ENCODE measurements at places on chromosomes 1 and 21.

GRCh38 chr21:40118527-40118926 lies 251.3 kb downstream of the PCP4 start:
- no peak for DNase-seq

GRCh38 chr1:9265037-9265436 lies 27.7 kb upstream of the SPSB1 start:
- DNase-seq, result no peak

GRCh38 chr1:107277022-107277421 lies 136.2 kb downstream of the NTNG1 start:
- no peak for DNase-seq

DNA sequence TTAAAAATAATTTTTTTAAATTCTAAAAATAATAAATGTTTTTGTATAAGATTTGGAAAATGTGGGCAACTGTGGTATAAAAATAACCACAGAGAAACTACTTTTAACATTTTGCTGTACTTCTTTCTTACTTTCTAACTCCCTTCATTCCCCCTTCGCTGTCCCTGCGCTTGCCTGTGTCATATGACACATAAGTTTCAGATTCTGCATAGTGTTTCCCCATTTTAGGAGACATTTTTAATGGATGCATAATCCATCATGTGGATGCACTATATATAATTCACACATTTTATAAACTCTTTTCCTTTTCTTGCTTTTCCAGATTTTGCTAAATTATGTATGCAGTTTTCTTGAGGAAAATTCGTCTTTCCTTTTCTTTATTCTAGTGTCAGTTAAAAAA lies 16.3 kb downstream of the ATG4C start:
- no peak for DNase-seq

- no peak for DNase-seq
Observed at GRCh38 chr1:8571200-8571984, 246.0 kb downstream of the RERE start.

DNA sequence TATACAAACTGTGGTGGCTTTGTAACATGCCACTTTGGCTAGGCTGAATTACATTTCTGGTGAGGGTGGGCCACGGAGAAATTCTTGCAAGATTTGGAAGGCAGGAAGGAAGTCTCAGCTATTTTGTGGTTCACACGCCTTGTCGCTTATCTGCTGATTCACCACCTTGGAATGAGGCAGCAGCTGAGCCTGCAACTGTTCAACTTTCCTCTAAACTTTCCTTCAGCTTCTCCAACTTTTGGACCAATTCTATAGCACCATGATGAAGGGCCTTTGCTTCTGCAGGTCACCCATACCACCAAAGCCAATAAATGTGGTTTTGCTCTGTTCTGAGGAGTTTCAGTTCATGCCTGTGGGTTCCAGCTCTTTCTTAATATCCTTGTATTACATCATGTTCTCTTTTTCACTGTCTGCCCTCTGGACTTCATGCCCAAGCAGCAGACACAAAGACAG lies 337.6 kb upstream of the SNX7 start:
- no peak for DNase-seq

DNA sequence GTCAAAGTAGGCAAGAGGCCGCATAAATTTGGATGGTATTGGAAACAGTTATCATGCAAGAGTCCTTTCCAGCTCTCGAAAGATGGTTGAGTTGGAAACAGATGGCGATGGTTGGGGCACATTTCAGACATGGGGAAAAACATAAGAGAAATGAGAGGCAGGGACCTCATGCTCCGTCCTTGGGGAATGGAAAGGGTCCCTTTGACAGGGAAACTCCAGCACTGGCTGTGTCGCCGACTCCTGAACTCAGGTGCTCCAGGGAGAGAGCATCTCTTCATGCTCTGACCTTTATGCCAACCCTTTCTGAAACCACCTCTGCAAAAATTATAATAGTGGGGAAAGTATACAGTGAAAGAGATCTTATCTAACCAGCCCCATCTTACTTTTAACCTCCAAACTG lies 36.8 kb upstream of the COL6A2 start:
- no peak for DNase-seq

- DNase-seq, result no peak
Observed at GRCh38 chr1:68723791-68724190, 226.9 kb upstream of the DEPDC1 start.

- no peak for DNase-seq
Observed at GRCh38 chr1:23964790-23965740, 5.4 kb downstream of the PNRC2 start.

- no peak for DNase-seq
Observed at GRCh38 chr1:180198611-180199010, 31.5 kb upstream of the LHX4 start.

- DNase-seq, result no peak
Observed at GRCh38 chr1:243520831-243521230, 265.0 kb downstream of the SDCCAG8 start.

- no peak for DNase-seq
Observed at GRCh38 chr1:89913353-89914095, 81.4 kb upstream of the ZNF326 start.

GRCh38 chr1:162561616-162562469 lies at the start of gene UAP1:
UAP1 (plus strand) TSS chr1:162561722; CDS start chr1:162566069, 4,347 bp downstream.
- DNase-seq, result no peak

DNA sequence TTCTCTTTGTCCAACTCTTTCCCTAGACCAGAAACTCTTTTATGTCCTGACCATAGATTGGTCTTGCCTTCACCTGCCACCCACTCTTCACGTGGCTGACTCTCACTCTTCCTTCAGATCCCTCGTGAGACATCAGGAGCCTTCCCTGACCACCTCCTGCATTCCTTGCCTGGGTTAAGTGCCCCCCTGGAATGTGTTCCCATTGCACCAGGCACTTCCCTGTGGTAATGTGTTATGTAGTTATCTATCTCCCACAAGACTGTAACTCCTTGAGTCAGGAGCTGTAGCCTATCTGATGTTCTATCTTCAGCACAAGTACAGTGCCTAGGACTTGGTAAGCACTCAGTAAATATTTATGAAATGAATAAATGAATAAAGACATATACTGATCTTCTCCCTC lies 111.2 kb upstream of the CTTNBP2NL start:
- no peak for DNase-seq

DNA sequence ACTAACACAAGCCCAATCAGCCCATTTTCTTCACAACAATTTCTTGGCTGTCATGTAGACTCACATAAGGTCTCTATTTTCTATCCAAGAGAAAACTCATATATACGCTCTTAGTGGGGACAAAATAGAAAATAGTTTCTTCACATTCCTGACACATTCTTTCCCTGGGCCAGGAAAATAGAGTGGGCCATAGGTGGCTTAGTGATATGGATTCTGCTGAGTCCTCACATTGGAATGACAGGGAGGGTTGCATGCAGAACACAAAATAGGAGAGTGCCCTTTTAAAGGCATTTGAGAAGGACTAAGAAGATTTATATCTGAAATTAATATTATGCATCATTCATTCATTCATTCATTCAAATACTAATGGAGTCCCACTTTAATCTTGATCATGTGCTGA lies 207.7 kb downstream of the LYPLAL1 start:
- no peak for DNase-seq

- no peak for DNase-seq
Observed at GRCh38 chr1:171179318-171180227, 5.5 kb upstream of the FMO2 start.

DNA sequence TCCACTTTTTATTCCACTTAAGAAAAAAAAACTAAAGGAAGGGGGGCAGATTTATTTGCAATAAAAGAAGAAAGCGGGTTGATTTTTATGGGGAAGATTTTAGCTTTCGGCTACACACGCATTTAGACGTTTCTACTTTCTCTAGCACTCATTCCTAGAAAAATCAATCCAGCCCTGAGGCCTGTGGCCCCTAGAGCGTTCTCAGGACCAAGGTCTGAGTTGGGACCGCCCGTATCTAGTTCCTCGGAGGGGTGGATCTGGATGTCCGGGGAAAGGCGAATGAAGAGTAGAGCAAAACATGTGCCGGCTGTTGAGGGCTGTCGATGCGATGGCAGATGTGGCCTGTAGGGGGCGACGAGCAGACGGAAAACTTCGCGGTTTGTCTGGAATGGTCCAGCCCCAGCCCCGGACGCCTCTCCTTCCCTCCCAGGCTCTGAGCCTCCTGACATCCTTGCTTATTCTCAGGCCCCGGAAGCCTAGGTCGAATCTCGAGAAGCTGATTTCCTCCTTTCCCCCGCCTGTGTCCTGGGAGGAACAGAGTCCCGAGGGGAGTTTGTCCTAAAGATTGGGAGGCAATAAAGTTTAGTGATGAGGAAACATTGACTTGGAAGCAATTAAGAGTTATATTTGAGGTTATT lies 5.2 kb downstream of the FOXD3 start:
- no peak for DNase-seq

DNA sequence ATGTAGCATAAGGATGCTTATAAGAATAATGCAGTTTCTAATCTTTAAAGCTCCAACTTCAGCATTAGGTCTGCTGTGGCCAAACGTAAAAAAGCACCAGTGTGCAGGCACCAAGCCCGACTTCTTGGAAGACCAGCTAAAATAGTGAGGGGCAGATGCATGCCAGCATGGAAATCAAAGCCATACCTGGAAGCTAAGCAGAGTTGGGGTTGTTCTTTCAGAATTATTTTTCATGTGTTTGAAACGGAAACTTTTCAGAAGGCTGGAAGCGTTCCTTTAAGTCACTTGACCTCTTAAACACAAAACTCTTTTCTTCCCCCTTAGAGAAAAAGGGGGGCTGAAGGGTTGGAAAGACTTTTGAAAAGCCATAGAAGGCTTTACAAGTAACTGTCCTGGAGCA lies 329.2 kb upstream of the C1orf87 start:
- DNase-seq, result no peak

DNA sequence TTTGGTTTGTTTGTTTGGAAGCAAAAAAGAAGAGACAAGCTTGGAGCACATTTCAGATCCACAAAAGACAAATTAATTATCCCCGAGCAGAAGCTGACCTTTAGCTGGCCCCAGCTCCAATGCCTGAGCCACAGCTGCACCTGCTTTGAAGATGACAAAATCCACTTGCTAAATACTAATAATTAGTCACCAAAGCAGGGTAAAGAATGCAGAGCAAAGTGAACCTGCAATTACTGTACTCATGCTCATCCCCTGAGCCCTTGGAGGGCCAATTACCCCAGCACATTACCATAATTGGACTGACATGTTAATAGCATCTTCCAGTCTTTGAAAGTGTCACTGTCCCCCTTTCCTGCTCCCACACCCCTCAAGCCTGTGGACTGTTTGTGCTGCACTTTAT lies 38.2 kb upstream of the KCND3 start:
- no peak for DNase-seq

DNA sequence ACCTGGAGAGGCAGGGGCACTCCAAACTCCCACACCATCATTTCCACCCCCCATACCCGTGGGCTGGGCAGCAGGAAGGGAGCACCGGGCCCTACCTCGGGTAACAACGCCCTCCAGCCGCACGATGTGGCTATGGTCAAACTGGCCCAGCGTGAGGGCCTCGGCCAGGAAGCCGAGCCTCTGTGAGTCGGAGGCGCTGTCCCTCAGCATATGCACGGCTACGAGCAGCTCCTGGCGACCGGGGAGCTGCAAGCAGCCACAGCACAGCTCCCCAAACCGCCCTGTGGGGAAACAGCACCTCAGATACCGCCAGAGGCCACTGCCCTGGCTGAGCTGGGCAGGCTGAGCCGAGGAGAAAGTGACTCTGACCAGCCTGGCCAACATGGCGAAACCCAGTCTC lies 29.2 kb downstream of the CDCA8 start:
- DNase-seq, result no peak

DNA sequence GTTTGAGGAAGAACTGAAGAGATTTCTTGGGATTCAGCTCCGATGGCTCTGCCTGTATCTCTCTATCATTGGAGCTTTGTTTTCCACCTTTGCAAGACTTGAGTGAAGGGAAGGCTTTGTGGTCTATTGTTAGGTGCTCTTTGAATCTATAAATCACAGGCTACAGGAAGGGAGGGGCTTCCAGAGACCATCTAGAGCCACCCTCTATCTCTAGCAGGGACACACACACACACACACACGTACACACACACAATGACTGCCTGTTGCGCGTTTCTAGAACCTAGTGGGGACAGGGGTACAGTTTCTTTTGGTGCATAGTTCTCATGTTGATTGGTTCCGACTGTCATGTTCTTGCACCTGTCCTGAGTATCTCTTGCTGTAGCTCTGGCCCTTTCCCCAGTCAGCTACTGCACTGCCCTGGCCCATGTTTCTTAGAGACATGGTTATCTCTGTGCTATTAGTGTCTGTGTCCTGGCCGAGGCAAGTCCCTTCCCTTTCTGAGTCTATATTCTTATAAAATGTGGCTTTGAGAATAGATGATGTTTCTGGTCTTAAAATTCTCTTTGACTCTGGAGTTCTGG lies 60.7 kb downstream of the MAN1C1 start:
- DNase-seq, result no peak

DNA sequence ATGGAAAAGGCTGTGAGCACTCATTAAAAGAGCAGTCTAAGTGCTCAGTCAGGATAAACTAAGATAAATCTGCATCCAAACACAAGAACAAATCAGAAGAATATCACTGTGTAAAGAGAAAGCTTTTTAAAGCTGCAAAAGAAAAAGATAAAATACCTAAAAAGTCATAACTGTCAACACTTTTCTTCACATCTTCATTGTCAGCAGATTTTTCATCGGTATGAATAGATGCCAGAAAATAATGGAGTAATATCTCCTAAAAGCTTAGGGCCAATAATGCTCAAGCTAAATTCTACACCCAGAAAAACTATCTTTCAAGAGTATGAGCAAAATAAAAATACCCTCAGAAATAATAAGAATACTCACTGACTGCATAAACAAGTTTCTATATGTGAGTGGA lies 54.0 kb upstream of the PALMD start:
- DNase-seq, result no peak

DNA sequence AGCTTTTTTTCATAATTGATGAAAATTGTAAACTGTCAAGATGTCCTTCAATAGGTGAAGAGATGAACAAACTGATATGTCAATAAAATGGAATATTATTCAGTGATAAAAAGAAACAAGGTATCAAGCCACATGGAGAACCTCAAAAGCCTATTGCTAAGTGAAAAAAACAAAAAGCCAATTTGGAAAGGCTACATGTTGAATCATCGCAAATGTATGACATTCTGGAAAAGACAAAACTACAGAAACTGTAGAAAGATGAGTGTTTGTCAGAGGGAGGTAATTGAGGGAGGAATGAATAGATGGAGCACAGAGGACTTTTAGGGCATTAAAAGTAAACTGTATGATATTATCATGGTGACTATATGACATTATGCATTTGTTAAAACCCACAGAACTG lies 34.5 kb upstream of the USP25 start:
- DNase-seq, result no peak

DNA sequence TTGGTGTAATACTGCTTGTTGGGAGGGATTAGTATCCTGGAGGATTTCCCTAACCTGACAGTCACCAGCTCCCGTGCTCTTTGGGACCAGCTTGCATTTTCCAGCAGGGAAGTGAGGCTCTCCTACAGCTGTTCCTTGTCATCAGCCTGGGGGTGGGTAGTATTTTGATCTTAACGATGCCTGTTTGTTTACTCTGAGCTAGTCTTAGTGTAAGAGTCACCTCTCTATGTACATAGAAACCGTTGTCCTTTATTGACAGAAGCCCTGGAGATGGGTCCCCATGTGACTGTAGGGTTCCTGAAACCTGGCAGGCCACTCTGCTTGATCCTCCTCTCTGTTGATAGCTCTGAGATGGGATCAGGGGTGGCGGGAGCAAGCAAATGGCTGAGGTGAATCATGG lies 58.0 kb downstream of the ACP6 start:
- DNase-seq, result no peak

GRCh38 chr1:36419140-36419539 lies 21.4 kb upstream of the LSM10 start:
- DNase-seq, result no peak

- no peak for DNase-seq
Observed at GRCh38 chr1:109760581-109761226, 3.0 kb downstream of the EPS8L3 start.
